ENCODE measurements at places on chromosomes 13 and 19. TPM values are rescaled to one million over a fixed set of nuclear protein-coding genes. Genes with fewer than 3 reads are reported as not detected.

DNA sequence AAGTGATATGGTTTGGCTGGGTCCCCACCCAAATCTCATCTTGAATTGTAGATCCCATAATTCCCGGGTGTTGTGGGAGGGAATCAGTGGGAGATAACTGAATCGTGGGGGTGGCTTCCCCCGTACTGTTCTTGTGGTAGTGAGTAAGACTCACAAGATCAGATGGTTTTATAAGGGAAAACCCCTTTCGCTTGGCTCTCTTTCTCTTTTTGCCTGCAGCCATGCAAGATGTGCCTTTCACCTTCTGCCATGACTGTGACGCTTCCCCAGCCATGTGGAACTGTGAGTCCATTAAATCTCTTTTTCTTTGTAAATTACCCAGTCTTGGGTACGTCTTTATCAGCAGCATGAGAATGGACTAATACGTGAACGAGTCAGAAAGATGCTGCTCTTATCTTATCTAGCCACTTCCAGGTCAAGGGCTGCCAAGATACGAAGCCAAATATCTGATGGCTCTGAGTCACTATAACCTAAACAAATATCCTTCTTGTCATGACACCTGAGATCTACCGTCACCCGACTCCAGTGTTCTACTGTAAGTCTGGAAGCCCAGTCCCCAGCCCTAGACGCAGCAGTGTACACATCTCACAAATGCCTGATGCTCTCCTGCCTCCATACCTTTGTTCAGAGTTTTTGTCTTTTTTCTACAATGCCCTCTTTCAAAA lies 45.9 kb downstream of the SLC15A1 start:
- DNase-seq: peak; percentile 64
- H3K27ac ChIP-seq: no peak overlapping the region
- H3K4me1 ChIP-seq: no peaks in the 10 kb centered on the region
- no peaks in the 10 kb centered on the region for H3K36me3 ChIP-seq

- no peaks in the 10 kb centered on the region for H3K27me3 ChIP-seq
- DNase-seq: no peak
- no peak overlapping the region for H3K4me3 ChIP-seq
- H3K27ac ChIP-seq: no peak overlapping the region
These were observed 11.5 kb downstream of the CEACAM16 start for GRCh38 chr19:44710483-44710882.

DNA sequence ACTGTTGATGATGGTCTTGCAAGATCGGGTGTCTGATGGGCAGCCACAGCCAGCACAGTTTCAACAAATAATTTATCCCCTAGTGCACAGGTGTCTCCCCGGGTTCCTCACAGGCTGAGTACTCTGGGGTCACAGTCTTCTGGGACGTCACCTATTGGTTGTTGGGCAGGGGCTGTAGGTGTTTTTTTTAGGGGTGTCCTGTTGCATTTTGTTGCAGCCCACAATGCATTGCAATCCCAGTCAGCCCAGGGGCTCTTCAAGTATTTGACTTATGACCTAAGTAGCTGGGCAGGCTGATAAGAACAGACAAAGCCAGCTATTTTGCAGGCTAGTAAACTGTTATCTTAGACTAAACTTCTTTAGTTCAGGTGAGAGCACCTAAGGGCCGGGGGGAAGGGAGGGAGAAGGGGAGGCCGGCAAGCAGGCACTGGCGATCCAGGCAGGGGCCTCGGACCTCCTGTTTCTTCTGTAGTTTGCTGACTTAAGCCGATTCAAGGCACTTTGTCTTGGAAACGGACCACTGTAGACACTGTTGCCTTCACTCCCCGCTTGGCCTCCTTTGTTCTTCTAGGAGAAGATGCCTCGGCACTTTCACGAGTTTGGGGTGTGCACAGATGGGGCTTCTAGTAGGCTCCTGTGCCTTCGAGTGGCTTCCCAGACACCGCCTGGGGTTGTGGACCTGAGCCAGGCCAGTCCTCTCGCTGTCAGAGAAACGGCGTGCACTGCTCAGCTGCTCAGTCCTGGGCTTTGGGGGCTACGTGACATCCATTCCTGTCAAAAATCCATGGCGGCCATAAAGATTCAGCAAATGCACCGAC lies 33.9 kb upstream of the GRTP1 start:
- H3K4me3 ChIP-seq: no peak overlapping the region
- no peak for DNase-seq
- H3K36me3 ChIP-seq: peaks cover 22% of the 10 kb centered on the region
- H3K4me1 ChIP-seq: peaks cover 65% of the 10 kb centered on the region
- no peak overlapping the region for H3K27ac ChIP-seq

GRCh38 chr19:48603001-48603400 lies 3.5 kb upstream of the SPACA4 start:
- DNase-seq: no peak
- no peaks in the 10 kb centered on the region for H3K4me1 ChIP-seq
- H3K36me3 ChIP-seq: no peaks in the 10 kb centered on the region
- H3K27ac ChIP-seq: no peak overlapping the region

GRCh38 chr13:111117289-111117688 lies 2.2 kb downstream of the ARHGEF7 start:
- no peak overlapping the region for H3K4me3 ChIP-seq
- H3K27me3 ChIP-seq: peaks cover 60% of the 10 kb centered on the region
- H3K4me1 ChIP-seq: peaks cover 20% of the 10 kb centered on the region
- H3K27ac ChIP-seq: no peak overlapping the region

DNA sequence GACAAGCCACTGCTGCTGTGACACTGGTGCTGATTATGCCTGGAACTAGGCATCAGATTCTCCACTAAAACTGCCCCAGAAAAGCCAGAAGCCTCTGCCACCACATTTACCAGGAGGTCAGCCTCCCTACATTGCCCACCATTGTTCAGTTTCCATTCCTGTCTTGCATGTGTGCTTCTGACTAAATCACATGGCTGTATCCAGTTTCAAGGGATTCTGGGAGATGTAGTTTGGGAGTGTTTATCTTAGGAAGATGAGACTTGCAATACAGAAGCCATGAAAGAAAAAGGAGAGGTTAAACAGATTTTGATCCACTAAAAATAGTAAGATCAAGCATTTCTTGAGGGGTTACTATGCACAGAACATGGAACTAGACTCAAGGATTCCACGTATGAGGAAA lies 40.7 kb upstream of the SERPINE3 start:
- no peak overlapping the region for H3K4me3 ChIP-seq
- DNase-seq: no peak
- H3K4me1 ChIP-seq: no peaks in the 10 kb centered on the region

- peak; percentile 85 for DNase-seq
- H3K4me3 ChIP-seq: no peak overlapping the region
- peaks cover 90% of the 10 kb centered on the region for H3K36me3 ChIP-seq
- H3K4me1 ChIP-seq: peaks cover 23% of the 10 kb centered on the region
These were observed 498.2 kb downstream of the IRS2 start for GRCh38 chr13:109288151-109288709.

- H3K27me3 ChIP-seq: no peaks in the 10 kb centered on the region
- no peaks in the 10 kb centered on the region for H3K4me1 ChIP-seq
- DNase-seq: no peak
These were observed 2.7 kb downstream of the OR10H2 start for GRCh38 chr19:15730538-15730937.

DNA sequence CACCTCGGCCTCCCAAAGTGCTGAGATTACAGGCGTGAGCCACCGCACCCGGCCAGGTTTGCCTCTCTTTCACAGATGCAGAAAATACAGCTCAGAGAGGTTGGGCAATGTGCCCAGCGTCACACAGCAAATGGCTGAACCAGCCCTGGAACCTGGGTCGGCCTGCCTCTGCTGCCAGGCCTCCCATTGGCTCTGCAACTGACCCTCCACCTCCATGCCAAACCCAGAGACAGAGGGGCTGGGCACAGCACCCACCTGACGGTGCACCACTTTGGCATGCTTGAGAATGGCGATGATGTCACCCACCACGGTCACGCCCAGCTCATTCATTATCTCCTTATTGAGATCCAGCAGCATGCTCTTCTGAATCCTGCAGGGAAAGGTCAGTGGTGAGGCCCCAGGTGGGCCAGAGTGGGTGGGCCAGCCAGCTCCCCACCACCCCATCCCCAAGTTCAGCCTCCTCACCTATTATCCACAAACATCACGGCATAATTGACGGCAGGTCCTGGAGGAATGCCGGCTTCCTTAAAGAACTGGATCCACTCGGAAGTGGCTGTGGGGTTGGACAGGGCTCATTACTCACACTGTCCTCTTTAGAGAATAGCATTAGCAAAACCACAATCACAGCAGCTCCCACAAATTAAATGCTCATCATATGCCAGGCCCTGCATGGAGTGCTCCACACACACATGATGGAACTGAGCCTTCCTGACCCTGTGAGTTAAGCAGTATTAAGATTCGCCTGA lies 12.2 kb downstream of the C19orf47 start:
- DNase-seq: no peak
- H3K27ac ChIP-seq: no peak overlapping the region
- H3K27me3 ChIP-seq: no peaks in the 10 kb centered on the region
- no peaks in the 10 kb centered on the region for H3K4me1 ChIP-seq

GRCh38 chr13:28204690-28205443 lies 66.5 kb downstream of the PAN3 start:
- no peak overlapping the region for H3K27ac ChIP-seq
- DNase-seq: no peak
- no peaks in the 10 kb centered on the region for H3K4me1 ChIP-seq
- H3K4me3 ChIP-seq: no peak overlapping the region
- no peaks in the 10 kb centered on the region for H3K36me3 ChIP-seq
- H3K27me3 ChIP-seq: no peaks in the 10 kb centered on the region

DNA sequence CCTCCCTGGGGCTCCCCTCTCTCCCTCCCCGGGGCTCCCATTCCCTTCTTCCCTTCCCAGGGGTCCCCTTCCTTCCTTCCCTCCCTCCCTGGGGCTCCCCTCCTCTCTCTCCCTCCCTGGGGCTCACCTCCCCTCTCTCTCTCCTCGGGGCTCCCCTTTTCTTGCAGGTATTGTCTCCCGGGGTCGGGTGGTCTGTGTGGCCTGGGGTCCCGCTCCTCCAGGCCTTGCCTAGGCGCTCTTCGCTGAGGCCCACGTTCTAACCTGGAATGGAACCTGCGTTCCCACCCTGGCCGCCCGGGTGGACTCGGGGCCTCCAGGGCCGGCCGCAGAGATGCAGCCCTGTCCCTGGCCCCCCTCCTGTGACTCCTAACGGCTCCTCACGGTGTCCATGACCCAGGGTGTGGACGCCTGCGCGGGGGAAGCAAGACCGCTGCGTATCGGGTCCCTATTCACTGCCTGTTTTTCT lies 940 bp upstream of the DCUN1D2 start:
- peak overlapping the region; percentile 92 for H3K4me3 ChIP-seq
- no peak for DNase-seq
- no peaks in the 10 kb centered on the region for H3K27me3 ChIP-seq
- peak overlapping the region; percentile 64 for H3K27ac ChIP-seq

DNA sequence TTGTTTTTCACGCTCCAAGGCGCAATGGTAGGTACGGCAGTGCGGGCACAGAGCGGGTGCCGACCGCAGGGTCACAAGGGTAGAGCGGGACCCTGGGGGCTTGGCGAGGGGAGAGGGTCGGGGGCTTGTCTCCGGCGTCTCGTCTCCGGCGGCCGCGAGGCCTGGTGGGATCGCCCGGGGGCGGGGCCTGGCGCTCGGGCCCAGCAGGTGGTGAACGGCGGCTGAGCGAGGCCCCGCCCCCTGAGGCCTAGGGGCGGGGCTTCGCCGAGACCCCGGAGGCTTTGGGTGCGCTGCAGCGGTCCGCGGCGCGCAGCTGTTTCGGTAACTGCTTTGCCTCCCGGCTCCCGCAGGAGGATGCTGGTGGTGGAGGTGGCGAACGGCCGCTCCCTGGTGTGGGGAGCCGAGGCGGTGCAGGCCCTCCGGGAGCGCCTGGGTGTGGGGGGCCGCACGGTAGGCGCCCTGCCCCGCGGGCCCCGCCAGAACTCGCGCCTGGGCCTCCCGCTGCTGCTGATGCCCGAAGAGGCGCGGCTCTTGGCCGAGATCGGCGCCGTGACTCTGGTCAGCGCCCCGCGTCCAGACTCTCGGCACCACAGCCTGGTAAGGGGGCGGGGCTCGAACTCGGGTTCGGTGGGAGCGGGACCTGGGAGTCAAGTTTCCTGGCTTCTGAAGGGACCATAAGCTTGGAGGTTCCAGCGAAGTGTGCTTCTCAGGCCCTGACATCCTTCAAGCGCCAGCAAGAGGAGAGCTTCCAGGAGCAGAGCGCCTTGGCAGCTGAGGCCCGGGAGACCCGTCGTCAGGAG lies at the start of gene TSEN34:
Gene TSEN34, plus strand, starts transcription at position 298 of the 800 bp plus-strand sequence. Its CDS starts 57 bp downstream, at position 355.
- H3K4me1 ChIP-seq: peaks cover 13% of the 10 kb centered on the region

- no peaks in the 10 kb centered on the region for H3K36me3 ChIP-seq
- no peak for DNase-seq
- no peak overlapping the region for H3K27ac ChIP-seq
- no peak overlapping the region for H3K4me3 ChIP-seq
- no peaks in the 10 kb centered on the region for H3K4me1 ChIP-seq
These were observed 686.7 kb downstream of the DIAPH3 start for GRCh38 chr13:59477011-59477410.

- no peak overlapping the region for H3K27ac ChIP-seq
- no peaks in the 10 kb centered on the region for H3K4me1 ChIP-seq
- H3K27me3 ChIP-seq: peaks cover 20% of the 10 kb centered on the region
These were observed 75.6 kb downstream of the MYO16 start for GRCh38 chr13:108705031-108705430.

DNA sequence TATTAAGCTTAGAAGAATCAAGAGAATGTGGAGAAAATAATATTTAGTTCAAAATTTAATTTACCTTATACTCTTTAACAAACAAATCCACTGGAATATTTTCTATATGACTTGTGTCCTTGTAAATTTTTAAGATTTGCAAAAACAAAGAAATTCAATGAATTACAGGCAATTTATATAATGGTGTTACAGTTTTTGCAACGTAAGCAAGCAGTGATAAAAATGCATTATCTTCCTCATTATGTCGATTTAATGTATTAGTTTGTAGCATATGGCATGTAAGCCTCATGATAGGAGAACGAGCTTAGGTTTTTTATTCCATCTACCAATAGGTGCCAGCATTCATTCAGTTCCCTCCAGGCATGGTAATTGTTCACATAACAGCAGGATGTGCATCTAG lies 100.0 kb upstream of the PCDH9 start:
- no peak for DNase-seq
- no peaks in the 10 kb centered on the region for H3K4me1 ChIP-seq
- H3K36me3 ChIP-seq: no peaks in the 10 kb centered on the region
- no peak overlapping the region for H3K27ac ChIP-seq

- no peak overlapping the region for H3K27ac ChIP-seq
- H3K27me3 ChIP-seq: no peaks in the 10 kb centered on the region
- H3K4me1 ChIP-seq: no peaks in the 10 kb centered on the region
- H3K36me3 ChIP-seq: peaks cover 52% of the 10 kb centered on the region
These were observed 59.2 kb downstream of the STK24 start for GRCh38 chr13:98517576-98518310.

- no peak overlapping the region for H3K27ac ChIP-seq
- no peaks in the 10 kb centered on the region for H3K27me3 ChIP-seq
- no peaks in the 10 kb centered on the region for H3K36me3 ChIP-seq
- no peaks in the 10 kb centered on the region for H3K4me1 ChIP-seq
These were observed 446.7 kb upstream of the SPRY2 start for GRCh38 chr13:80787604-80788003.

- H3K4me1 ChIP-seq: no peaks in the 10 kb centered on the region
- no peak for DNase-seq
- no peaks in the 10 kb centered on the region for H3K36me3 ChIP-seq
- no peak overlapping the region for H3K27ac ChIP-seq
- no peak overlapping the region for H3K4me3 ChIP-seq
These were observed 135.1 kb downstream of the IRS2 start for GRCh38 chr13:109651311-109651710.

Gene KRTDAP
- total RNA-seq: not detected

Gene SMAD9
- total RNA-seq: 25.9 TPM

Gene ELANE
- not detected for total RNA-seq
